Activated CD4-positive, alpha-beta T cell treated with anti-CD3 and anti-CD28 coated beads, Interleukin-2, amount 10 ng/mL, durations not matched to agents 7 days and 5 days (primary cell): ENCODE measurements at places on chromosomes 2 and 18. TPM values are rescaled to one million over a fixed set of nuclear protein-coding genes. Genes with fewer than 3 reads are reported as not detected.
A peak's percentile ranks its signal among the peaks of the same experiment; 100 is the strongest.

Gene SCN1A
- not detected for total RNA-seq

Gene IHH
- total RNA-seq = not detected

Gene GTF2A1L
- total RNA-seq = not detected

GRCh38 chr2:25043241-25043867 lies 1.5 kb downstream of the EFR3B start:
- peak; percentile 10 for DNase-seq

GRCh38 chr2:144323946-144324345 lies 196.0 kb downstream of the ZEB2 start:
- no peak for DNase-seq
